ENCODE measurements at places on chromosomes 12 and 14. TPM values are rescaled to one million over a fixed set of nuclear protein-coding genes. Genes with fewer than 3 reads are reported as not detected.

The AQP2 gene
- total RNA-seq: not detected

GRCh38 chr14:71947947-71948500 is 15.8 kb downstream of the RGS6 start:
- no peak for DNase-seq

DNA sequence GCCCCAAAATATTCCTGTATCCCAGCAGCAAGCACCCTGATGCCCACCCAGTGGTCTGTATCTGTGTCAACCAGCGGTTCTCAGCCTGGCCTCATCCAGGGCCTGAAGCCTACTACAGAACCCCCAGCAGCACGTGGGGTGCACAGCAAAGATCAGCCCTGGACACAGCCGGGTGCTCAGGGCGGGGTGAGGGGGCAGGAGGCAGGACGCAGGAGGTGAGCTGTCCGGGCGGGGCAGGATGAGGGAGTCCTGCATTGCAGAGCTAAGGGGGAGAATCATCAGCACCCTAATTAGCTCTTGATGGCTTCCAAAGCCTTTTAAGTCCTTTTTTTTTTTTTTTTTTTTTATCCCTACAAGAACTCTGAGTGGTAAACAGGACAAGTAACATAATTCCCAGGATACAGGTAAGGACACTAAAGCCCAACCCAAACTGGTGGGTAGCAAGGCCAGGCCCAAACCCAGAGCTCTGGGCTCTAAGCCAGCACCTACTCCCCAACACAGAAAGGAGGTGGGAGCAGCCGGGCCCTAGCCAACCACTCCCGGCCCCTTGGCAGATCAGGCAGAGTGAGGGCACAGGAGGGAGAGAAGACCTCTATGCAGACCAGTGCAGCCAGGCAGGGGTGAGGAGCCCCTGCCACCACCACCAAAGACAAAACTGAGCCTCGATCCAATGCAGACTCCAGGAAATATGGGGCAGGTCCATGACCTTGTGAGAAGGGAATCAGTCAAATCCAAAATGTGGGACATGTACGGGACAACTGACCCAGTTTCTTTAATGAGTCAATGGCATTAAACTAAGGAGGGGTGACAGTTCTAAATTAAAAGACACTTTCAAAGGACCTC is 32.3 kb upstream of the EIF5 start:
- no peak for DNase-seq

- no peak for DNase-seq
These were observed 449 bp downstream of the THAP2 start for GRCh38 chr12:71664411-71665089.

DNA sequence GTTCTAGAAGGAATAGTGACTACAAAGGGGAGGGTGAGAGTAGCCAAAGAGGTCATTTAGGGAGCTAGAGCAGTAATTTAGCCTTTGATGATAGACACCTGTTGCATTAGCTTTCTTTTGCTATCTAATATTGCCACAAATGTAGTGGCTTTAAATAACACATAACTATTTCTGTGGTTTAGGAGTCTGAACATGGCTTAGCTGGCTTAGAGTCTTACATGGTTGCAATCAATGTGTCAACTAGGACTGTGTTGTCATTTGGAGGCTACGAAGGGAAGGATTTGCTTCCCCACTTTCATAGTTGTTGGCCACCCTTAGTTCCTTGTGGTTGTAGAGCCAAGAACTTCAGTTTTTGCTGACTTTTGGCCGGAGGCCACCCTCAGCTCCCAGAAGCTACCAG is 99.9 kb downstream of the C12orf50 start:
- no peak for DNase-seq

DNA sequence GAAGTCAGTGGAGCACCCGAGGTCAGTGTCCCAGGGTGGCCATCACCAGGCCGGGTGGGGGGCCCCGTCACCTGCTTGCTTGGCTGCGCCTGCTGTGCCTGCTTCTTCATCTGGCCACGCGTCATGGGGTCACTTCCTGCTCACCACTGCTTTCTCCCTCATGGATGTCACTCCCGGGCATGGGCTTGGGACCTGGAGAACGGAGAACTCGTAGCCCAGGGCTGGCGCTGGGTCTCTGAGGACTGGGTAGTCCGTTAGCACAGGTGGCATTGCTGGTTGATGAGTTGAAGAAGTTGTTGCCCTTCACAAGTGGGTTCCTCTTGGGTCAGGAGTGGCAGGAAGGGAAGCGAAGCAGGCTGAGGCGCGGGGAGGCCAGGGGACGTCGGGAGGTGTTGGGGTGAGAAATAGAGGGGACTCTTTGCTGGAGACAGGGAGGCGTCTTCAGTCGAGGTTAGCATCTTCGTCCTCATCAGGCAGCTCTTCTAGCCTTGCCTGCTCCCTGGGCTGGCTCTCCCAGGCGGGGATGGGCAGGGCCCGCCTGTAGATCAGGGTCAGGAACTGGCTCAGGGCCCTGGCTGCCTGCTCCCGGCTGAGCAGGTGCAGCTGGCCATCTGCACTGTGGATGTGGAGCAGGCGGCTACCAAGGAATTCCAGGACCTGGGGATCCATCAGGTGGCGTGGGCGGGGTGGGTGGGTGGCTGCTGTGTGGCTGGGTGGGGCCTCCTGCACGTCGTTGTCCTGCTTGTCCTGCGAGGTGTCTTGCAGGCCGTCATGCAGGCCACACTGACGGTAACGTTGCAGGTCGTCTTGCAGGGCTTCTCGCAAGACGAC is 23.0 kb downstream of the RTL1 start:
- no peak for DNase-seq

The KRT7 gene
- 147 TPM for total RNA-seq

The SLC8A3 gene
- total RNA-seq: 3.0 TPM

DNA sequence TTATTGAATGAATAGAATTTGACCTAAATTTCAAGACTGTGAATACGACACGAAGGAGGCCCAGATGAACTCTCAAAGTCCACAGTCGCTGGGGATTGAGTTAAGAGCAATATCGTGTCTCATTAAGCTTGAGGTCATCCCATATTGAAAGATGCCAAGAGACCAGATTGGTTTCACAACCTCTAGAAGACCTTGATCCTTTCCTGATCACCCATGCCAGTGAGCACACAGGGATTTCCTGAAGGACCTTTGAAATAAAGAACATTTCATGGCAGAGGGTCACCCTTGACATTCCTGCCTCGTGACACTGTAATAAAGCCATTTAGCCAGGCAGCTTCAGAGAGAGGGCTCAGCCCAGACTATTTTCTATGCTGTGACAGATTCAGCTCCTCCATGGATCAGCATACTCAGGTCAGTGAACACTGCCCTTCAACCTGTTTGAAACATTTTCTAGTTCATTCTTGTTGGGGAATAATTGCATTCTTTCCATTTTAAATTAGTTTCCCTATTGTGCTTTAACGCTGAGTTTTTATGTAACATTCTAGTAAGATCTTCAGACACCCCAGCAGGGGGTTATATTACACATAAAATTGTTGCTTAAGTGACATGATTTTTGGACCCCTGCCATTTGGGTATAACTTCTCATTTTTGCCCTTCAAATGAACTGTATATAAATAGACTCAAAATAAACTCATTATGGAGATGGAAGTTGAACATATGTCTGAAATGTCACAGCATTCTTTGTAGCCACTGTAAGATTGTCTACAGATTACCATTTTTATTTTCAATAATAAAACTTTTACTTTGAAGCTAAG is 213.2 kb downstream of the C12orf50 start:
- DNase-seq: no peak

GRCh38 chr12:93954166-93955112 is 193.9 kb upstream of the PLXNC1 start:
- DNase-seq: no peak

- no peak for DNase-seq
These were observed 32.7 kb downstream of the NT5DC3 start for GRCh38 chr12:103808239-103808880.

DNA sequence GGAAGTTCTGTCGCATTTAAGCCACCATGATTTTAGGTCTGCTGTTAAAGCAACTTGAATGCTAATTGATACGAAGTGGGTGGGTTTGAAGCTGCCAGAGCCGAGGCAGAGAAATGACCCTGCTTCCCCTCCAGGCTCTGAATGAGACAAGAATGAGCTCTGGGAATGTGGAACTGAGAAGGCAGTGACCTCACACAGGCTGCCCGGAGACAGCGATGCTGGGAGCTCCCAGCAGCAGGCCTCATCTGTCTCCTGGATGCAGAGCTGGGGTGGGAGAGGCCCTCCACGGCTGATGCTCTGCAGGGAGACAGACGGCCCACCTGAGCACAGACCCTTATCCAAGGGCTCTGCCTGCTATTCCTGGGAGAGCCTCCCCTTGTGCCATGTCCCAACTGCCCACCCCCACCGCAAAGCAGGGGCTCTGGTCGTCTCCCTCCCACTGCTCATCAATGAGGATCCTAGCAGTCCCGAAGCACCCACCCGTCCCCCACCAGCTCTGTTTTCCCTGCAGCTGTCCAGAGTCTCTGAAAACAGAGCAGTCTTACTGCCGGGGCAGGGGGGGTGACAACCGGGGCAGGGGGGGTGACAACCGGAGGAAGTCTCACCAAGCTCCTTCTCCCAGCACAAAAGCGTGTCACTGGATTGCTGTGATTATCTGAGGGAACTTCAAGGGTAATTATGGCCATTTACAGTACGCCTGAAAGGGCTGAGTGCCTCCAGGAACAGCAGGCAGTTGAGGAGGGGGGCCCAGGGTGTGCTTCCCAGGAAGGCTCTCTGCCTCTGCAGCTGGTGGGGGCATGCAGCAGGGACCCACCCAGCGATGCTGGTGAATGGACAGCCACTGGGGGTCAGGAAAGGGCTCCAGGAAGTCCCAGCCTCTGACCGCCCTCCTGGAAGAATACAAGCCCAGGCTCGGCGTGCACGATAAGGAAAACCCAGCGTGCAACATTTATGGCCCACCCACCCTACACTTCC is 67.8 kb downstream of the CHGA start:
- no peak for DNase-seq

The HEATR5A gene
- total RNA-seq: 74.8 TPM

GRCh38 chr14:28121512-28122297 is 644.9 kb upstream of the FOXG1 start:
- DNase-seq: no peak

GRCh38 chr14:56125772-56126636 is 7.8 kb downstream of the PELI2 start:
- no peak for DNase-seq

DNA sequence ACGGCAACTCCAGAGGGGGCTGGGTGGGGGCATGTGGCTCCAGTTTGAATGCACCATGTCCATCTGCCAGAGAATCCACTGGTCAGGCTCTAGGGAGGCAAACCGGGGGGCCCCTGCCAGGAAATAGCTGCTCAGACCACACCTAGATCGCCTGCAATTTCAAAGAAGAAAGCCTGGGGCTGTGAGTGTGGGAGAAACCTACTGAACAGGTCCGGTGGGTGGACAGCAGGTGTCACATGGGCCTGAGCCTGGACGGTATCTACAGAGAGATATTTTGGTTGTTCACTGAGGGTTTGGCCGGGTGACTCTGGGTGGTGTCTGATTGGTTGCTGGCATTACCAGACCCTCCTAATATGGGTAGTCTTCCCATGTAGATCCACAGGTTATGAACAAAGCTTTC is 32.0 kb downstream of the DAO start:
- DNase-seq: no peak

The RBM25 gene
- 96.8 TPM for total RNA-seq

- DNase-seq: no peak
These were observed 77.1 kb upstream of the FUT8 start for GRCh38 chr14:65335411-65335947.

DNA sequence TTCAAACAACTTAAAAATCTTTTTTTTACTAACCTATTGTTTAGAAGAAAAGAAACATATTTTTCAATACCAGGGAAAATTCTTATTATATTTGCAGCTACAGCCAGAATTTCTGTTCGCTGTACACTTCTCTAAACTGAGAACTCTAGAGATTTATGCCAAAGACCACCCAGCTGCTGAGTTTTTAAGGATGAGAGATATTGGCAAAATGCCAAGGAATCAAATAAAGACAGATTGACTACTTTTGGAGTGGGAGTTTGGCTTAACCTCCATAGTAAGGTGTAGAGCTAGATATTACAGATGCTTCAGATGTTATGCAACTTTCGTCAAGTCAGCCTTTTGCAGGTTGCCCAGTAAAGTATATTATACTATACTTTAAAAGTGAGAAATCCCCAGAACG is 71.8 kb downstream of the TTLL5 start:
- no peak for DNase-seq

The PZP gene
- total RNA-seq: 1.7 TPM

- DNase-seq: no peak
These were observed 312.8 kb upstream of the RPL10L start for GRCh38 chr14:46964378-46964777.

DNA sequence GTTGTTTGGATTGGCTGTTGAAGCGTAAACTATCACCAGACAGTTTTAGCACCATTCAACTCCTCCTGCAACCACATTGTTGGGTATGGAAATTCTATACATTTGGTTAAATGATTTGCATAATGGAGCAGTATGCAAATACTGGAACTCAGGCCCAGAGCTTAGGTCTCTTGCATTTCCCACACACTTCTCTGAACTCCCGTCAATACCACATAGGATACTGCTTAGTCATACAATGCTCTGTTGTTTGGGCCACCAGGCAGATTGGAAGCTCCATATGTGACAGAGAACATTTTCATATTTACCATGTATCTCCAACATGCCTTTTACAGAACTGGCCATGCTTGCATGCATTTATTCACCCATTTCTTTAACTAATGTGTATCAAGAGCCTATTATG is 78.0 kb downstream of the IFNG start:
- no peak for DNase-seq

The KITLG gene
- 75.7 TPM for total RNA-seq

- DNase-seq: no peak
These were observed 247.4 kb downstream of the GALC start for GRCh38 chr14:87745507-87746118.

- no peak for DNase-seq
These were observed 2.6 kb downstream of the LIN7A start for GRCh38 chr12:80935111-80935510.

- DNase-seq: no peak
These were observed 33.3 kb downstream of the TTC7B start for GRCh38 chr14:90782892-90783291.

DNA sequence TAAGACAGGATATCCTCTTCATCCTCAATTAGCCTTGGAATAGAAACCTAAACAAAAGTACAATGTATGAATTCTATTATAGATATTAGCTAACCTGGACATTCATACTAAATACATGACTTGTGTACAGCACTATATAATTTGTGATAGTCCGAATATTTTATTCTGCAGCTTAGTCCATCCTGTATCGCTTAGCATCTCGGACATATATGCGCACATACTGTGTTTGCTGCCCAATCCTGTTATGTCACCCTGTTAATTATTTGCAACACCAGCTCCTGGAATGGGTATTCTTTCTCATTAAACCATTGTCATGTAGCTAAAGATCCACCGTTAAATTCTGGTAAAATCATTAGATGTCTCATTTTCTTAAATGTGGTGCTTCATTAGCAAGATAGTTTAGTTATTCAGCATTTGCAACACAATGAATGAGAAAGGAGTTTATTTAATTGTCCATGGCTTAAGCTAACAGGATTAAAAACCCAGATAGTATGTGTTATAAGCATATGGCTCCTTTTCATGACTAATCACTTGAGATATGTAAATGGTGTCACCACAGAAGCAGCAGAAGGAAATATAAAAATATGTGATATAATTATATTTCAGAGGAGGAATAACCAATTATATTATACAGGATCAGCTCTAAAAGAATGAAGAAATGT is 156.0 kb upstream of the ARHGAP5 start:
- DNase-seq: no peak

The PLXNC1 gene
- 19.0 TPM for total RNA-seq

The OSBPL8 gene
- total RNA-seq: 153 TPM

The STON2 gene
- 53.5 TPM for total RNA-seq

Measured in urinary bladder (tissue), 4 donors.